Tibial artery (tissue), 4 donors: ENCODE measurements at places on chromosomes 13 and 19.

GRCh38 chr19:46704379-46705076 lies 12.4 kb downstream of the PRKD2 start:
- peak; percentile 83 for DNase-seq

DNA sequence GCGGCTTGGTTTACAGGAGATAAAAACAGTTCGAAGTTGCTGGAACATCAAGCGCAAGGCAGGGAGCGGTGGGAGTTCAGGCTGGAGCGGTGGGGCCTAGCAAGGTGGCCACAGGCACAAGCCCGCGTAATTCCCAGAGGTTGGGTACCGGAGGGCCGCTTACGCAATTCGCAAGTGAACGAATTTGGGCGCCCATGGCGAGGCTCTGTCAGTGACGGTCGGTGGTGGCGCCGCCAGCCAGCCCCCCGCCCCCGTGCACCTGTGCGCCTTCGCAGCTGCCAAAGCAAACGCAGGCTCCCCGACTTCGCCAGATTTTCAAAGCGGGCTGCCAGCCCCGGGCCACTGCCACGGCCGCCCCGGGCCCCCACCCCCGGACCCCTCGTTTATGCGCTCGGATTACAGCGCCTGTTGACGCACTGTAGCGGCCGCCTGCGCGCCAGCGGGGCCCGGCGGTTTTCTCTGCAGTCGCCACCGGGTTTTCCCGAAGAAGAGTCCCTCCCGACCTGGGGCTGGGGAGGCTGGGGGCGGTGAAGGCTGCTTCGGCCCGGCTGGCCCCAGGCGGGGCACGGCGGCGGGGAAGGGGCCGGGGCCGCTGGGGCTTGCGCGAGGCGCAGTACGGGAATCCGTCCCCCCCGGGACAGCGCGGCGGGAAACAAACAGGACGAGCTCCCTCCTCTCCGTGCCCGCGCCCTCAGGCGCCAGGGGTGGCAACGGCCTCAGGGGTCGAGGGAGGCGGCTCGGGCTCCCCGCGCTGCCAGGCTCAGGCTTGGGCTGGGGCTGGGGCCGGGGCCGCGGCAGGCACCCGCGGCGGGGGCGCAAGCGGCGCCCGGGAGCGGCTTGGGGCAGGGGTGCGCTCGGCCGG lies 709 bp downstream of the N4BP2L1 start:
- peak; percentile 61 for DNase-seq

- no peak for DNase-seq
Measured at GRCh38 chr19:39840492-39840891, 5.7 kb downstream of the FBL start.

DNA sequence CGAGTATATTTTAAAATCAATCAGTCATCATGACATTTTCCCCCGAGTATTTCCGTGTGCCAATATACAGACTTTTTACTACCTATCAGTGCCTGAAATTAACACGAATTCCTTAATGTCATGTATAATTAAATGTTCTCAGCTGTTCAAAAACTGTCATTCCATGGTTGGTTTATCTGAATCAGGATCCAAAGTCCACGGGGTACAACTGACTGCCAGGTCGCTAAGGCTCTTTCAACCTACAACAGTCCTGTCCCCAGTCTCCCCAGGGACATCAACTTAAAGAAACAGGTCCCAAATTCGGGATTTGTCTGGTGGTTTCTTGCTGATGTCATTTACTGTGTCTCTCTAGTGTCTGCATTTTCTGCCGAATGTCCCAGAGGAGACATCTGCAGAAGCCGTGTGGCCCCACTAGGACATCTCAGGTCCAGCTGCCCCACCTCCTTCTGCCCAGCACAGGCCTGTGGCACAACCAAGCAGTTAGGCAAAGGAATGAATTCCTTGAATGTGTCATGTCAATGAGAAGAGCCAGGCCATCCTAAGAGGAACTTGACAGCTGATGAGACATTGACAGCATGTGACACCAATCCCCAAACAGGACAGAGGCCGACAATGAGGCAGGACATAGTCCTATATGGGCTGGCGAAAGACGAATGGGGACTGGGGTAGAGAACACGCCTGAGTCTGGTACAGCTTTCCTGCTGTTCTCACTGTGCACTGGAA lies 109.5 kb downstream of the STK24 start:
- no peak for DNase-seq

GRCh38 chr19:39890755-39891551 lies 43.5 kb downstream of the FCGBP start:
- DNase-seq = peak; percentile 60

- no peak for DNase-seq
Measured at GRCh38 chr13:96252903-96253302, 163.0 kb downstream of the HS6ST3 start.

GRCh38 chr13:84446972-84447639 lies 564.8 kb upstream of the SLITRK1 start:
- no peak for DNase-seq

GRCh38 chr19:51163257-51163656 lies 21.2 kb downstream of the SIGLEC7 start:
- no peak for DNase-seq

GRCh38 chr13:75425216-75426009 lies 56.6 kb downstream of the TBC1D4 start:
- no peak for DNase-seq

GRCh38 chr19:23512151-23512925 lies 117.1 kb upstream of the ZNF91 start:
- no peak for DNase-seq

GRCh38 chr19:49631014-49631588 lies 8.8 kb downstream of the RRAS start:
- no peak for DNase-seq

GRCh38 chr13:40190641-40191100 lies 475.8 kb downstream of the FOXO1 start:
- DNase-seq = peak; percentile 58

DNA sequence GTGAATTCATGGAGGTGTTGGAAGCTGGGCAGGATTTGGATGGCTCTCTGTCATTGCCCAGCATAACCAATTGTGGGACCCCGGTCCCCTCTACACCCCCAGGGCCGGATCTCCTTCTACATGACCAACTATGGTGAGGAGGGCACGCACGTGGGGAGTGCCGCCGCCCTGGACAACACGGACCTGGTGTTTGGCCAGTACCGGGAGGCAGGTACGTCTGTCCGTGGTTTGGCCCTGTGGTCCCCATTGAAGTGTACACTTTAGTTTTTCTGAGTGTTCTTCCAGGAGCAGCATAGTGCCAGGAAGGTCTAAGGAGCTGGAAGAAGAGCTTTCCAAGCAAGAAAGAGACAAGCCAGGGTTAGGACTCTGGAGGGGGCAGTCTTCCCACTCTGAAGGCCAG lies 13.2 kb downstream of the B3GNT8 start:
- no peak for DNase-seq

DNA sequence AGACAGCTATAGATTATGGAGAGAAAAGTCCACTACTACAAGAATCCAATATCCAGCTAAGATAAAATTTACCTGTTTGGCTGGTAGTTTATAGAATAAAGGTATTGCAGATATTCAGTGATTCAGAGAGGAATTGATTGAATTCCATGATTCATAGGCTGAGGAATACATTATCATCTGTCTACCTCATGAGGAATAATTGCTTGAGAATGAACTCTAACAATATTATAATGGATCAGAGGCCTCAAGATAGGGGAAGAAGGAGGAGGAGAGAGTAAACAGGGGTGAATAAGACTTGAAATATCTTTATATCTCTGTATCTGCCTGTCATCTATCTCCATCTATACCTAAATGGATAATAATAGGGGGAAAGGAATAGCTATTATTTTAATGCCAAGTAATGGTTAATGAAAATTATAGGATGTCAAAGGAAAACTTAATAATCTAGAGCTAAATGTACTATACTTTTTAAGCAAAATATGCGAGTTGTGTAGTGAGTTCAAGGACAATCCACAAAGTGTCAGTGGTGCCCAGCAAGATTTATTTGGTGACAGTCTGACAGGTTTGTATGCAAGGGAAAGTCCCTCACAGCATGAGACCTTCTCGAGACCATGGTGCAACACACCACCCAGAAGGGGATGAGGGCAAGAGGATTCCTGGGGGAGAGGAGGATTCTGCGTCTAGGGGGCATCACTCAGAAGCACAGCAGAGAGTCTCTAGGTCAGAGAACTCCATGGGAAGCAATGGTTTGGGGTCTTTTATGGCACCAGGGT lies 224.5 kb downstream of the GPC5 start:
- DNase-seq = no peak
